Activated T-cell treated with anti-CD3 and anti-CD28 coated beads for 24 hours (primary cell): ENCODE measurements at places on chromosomes 13 and 19.

DNA sequence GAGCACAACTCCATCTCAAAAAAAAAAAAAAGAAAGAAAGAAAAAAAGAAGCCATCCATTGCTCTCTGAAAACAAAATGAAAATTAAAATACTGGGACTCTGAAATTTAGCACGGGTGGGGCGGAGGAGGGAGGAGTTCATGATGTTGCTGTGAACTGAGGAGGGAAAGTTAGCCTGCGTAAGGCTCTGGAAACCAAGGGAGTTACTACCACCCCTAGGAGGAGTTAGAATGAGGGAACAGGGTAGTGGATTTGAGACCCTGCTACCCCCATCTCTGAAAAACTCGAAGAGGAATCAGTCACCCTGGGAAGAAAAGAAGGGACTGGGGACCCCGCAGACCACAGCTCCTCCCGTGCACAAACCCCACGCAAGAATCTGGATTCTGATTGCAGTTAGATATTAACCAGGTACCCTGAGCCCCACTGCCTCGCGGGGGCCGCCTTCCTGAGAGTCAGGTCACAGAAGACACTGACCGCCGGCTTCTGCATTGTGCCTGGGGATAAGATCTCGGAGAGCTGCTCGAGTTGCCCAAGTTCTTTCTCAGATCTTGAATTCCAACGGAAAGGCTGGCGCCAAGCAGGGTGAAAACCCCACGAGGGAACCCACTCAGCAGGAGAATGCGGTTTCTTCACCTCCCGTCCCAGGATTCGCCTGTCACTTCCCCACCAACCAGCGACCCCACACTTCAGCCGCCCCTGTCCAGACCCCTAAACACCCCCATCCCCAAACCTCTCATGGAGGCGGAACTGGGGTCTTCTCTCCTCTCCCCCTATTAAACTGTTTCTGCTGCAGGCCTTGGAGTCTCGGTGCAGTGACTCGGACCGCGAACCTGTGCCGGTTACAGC lies 870 bp downstream of the ZNF442 start:
- no peak for DNase-seq

DNA sequence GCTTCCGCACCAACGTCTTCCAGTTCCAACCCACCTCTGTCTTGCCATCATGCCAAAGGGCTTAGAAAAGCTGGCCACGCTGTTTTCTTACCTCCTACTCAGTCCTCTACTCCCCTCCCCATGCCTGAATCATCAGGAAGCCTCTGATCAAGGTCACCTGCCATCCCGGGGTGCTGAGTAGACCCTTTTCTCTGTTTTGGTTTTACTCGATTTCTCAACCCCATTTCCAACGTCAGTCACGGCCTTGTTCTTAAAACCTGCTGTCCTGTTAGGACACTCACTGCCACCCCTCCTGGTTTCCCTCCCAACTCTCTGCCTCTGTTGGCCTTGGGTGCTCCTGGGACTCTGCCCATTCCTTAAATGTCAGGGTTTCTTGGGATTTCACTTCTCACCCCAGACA lies 350.1 kb downstream of the FOXO1 start:
- peak; percentile 11 for DNase-seq

GRCh38 chr19:19817357-19817756 lies 4.2 kb downstream of the ZNF506 start:
- peak; percentile 40 for DNase-seq

- no peak for DNase-seq
Measured at GRCh38 chr19:39708594-39708993, 4.3 kb downstream of the LGALS14 start.

DNA sequence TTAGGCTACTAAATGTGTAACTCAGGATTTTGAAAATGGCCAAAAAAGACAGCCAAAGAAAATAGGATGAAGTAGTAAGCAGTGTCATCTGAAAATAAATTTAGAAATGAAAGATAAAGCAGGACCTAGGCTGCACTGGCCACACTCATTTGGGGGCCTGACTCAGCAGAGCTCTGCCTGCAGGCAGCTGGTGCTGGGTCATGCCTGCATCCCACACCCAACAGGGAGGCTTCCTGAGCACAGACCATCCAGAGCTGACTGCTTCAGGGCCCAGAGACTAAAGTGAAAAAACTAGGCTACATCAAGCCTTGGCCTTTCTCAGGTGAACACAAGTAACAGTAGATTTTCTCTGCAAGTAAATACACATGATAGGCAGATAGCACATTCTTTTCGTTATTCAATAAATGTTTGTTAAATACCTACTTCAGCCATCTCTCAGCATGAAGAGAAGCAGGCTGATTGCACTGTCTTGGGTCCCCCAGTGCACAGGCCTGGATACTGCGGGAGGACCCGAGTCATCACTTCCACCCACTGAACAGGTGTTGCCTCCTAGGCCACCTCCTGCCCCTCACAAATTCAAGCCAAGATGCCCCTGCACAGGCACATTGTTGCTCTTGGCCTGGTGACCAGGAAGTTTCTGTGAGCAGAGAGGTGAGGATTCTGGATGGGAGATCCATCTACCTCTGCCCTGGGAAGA lies 284.0 kb downstream of the OXGR1 start:
- no peak for DNase-seq

DNA sequence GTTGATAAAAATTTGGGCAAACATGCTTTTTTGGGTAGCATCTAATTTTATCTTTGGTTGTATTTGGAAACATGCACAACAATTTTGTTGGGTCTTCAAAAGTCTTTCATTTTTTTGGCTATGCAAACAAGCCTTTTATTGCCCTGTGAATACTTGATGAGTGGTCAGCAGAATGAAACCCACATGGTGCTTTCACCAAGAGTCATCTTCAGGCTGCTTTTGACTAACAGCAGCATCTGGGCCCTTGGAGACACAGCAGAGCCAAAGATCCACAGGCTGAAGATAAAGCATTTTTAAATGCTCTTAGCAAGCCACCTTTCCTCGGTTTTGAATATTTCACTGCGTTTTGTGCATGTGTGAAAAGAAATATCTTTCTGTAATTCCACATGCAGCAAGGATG lies 154.9 kb downstream of the FGF9 start:
- no peak for DNase-seq

DNA sequence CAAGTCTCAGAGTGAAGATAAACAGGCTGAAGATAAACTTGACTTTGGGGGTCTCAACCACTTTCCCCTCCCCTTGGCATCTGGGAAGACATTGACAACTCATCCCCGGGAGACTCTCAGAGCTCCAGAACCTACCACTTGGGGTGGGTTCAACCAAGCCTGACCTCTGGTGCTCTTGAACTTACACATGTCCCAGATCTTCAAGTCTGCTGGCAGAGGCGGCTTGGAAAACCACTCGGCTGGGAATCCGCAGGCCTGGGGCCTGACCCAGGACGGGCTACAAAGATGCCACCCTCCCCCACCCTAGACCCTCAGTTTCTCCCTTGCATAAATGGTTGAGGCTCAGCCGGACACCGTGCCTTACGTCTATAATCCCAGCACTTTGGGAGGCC lies 512 bp downstream of the LRRC8E start:
- no peak for DNase-seq
